ENCODE measurements at places on chromosomes 11 and 22.

GRCh38 chr11:78384231-78384630, 33.4 kb downstream of the GAB2 start:
- no peak for DNase-seq

DNA sequence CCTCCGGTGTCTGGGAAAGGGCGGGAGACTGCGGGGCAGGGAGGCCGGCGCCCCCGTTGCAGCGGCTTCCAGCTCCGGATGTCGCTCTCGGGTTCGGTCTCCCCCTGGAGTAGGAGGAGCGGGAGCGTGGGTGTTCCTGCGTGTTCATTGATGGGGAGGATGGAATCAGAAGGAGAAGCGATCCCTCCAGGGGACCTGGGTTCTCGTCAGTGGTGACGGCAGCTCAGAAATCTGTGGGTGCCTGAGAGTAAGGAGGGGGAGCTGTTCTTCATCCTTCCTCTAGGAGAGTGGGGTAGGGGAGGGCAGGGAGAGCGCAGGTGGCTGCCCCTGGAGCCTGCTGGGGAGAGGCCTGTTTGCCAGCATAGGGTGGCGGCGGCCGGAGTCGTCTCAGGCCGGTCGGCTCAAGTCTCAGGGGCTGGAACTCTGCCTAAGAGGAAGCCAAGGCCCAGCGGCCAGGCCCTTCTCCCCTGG, 1.1 kb downstream of the UBASH3B start:
- peak; percentile 83 for DNase-seq

DNA sequence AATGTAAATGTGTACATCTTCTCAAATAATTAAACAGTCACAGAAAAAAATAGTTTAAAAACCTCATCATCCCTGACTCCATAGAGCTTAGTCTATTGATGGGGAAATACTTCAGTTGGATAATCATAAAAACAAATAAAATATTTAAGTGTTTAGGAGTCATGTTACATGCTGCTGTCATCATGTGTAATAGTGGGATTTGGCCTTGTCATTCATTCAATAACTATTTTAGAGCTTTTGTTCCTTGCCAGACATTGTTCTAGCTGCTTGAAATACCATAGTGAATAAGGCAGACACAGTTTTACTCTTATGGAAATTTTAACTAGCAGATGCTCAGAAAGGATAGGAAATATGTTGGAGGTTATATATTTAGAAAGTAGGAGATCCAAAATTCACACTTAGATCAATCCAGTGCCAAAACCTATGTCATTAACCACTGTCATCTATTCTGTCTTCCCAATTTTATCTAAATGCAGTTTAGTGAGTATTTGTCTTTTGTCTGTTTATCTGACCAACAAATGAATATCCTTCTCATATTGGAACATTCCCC, 324.7 kb downstream of the CASP12 start:
- no peak for DNase-seq

- peak; percentile 94 for DNase-seq
Observed at GRCh38 chr22:41447435-41448188, 1.0 kb upstream of the TOB2 start.

DNA sequence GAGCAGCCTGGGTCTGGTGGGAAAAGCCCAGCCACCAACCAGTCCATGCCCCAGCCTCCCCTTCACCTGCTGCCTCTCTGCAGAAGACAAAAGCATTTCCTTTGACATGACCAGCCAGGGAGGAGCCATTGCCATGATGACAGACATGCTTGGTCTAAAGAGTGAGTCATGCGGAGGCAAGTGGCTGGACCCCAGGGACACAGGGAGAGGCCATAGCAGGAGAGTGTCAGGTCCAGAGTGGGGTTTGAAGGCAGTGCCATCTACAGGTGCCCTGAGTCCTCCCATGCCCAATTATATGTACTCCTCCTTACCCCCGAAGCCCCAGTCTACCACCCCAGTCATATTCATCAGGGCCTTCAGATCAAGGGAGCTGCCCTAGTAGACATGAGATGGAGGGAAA, 67.4 kb downstream of the SCN3B start:
- no peak for DNase-seq

GRCh38 chr11:134792044-134792443, 380.0 kb upstream of the B3GAT1 start:
- no peak for DNase-seq

DNA sequence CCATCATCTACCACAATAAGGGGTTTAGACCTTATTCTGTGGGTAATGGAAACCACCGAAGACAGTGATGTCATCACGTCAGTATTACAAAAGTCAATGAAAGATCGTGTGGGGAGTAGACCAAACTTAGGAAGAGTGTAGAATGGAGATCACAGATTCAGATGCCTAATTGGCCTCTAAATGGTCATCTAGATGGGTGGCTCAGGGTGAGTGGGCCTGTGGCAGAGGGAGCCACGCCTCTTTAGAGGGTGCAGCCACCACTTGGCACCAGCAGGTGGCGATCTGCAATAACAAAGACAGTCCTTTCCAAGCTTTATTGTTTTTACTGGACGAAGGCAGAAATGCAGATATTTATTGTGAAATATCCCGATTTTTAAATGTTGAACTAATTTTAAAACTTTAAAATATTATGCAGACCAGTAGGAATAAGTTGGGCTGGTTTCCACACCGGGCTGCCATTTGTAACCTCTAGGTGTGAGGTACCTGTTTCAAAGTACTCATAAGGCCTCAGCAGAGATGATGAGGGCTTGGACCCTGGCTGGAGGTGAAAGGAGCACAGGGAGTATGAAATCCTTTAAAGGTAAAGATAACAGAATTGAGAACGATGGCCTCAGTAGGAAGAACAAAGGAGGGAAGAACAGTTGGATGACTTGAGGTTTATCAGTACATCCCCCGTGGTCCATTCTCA, 222.0 kb downstream of the DBX1 start:
- peak; percentile 39 for DNase-seq

GRCh38 chr22:22714600-22715335, 70.4 kb downstream of the GGTLC2 start:
- DNase-seq, result no peak
